SJSA1 (cell line): ENCODE measurements at places on chromosomes 7 and 10. TPM values are rescaled to one million over a fixed set of nuclear protein-coding genes. Genes with fewer than 3 reads are reported as not detected.

Gene GJD4
- 0.13 TPM in 1 of 2 replicates, not detected in the other for total RNA-seq

Gene PNLIPRP2
- total RNA-seq, result not detected in 2 replicates

Gene DUSP5
- 12.9 and 18.9 TPM in 2 replicates for total RNA-seq

Gene SPDYE11
- total RNA-seq, result not detected in 2 replicates

Gene COL26A1
- not detected in 2 replicates for total RNA-seq

GRCh38 chr7:114409750-114410149 lies 4.9 kb upstream of the FOXP2 start:
- DNase-seq, result no peak
- no peaks in the 10 kb centered on the region for H3K4me1 ChIP-seq
- H3K27ac ChIP-seq, result no peak overlapping the region
- H3K4me3 ChIP-seq, result no peak overlapping the region
- H3K36me3 ChIP-seq, result no peaks in the 10 kb centered on the region
- H3K27me3 ChIP-seq, result no peaks in the 10 kb centered on the region

- H3K4me1 ChIP-seq, result no peaks in the 10 kb centered on the region
- no peaks in the 10 kb centered on the region for H3K36me3 ChIP-seq
- no peak overlapping the region for H3K4me3 ChIP-seq
- peaks cover 2% of the 10 kb centered on the region; the same call in 1 of the 2 replicates for H3K27me3 ChIP-seq
Measured at GRCh38 chr7:132246591-132246990, 329.7 kb downstream of the PLXNA4 start.

- peaks cover 36% of the 10 kb centered on the region for H3K36me3 ChIP-seq
- DNase-seq, result peak; percentile 22
- no peak overlapping the region for H3K27ac ChIP-seq
- no peaks in the 10 kb centered on the region for H3K27me3 ChIP-seq
- H3K4me1 ChIP-seq, result peaks cover 13% of the 10 kb centered on the region
Measured at GRCh38 chr10:73857446-73857845, 16.9 kb downstream of the CAMK2G start.

DNA sequence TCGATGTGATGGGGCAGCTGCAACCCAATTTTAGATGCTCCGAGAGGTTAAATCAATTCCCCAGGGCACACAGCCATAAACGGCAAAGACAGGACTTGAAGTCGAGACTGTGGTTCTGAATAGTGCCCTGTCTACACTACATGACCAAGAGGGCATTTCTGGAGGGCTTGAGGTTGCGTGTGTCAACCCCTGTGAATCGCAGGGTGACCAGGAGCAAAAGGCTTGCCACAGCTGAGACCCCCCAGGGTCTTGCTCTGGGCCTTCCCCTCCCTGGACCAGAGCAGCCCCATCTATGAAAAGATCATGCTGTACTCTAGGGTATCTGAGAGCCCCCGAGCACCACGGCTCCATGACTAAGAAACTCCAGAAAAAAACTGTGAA lies 26.8 kb upstream of the RASGEF1A start:
- H3K4me1 ChIP-seq, result no peaks in the 10 kb centered on the region
- H3K27me3 ChIP-seq, result peaks cover 4% of the 10 kb centered on the region
- no peak overlapping the region for H3K4me3 ChIP-seq

GRCh38 chr7:5673125-5673524 lies 108.3 kb downstream of the RNF216 start:
- peaks cover 10% of the 10 kb centered on the region for H3K4me1 ChIP-seq
- H3K27me3 ChIP-seq, result no peaks in the 10 kb centered on the region
- peaks cover 38% of the 10 kb centered on the region for H3K36me3 ChIP-seq
- no peak overlapping the region for H3K27ac ChIP-seq
- H3K4me3 ChIP-seq, result no peak overlapping the region
- no peak for DNase-seq

DNA sequence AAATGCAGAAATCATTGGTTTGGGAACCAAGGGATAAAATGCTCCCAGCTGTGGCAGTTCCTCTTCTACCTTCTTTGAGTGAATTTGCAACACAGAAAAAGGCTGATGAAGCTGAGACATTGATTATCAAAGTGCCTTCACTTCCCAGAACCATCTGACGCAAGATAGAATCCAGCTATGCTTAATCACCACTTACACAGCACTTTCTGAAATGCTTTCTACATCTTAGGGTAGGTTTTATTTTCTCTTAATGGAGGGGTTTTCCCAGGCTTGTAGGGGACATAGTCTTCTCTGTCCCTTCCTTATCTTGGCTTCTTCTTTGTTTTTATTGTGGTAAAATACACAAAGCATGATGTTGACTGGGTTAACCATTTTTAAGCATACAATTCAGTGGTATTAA lies 332.6 kb upstream of the ZNF32 start:
- no peaks in the 10 kb centered on the region for H3K27me3 ChIP-seq
- H3K36me3 ChIP-seq, result no peaks in the 10 kb centered on the region
- no peak overlapping the region for H3K4me3 ChIP-seq
- no peak overlapping the region for H3K27ac ChIP-seq

GRCh38 chr10:127534496-127534895 lies 14.6 kb upstream of the NPS start:
- no peaks in the 10 kb centered on the region for H3K36me3 ChIP-seq
- H3K4me3 ChIP-seq, result no peak overlapping the region
- no peaks in the 10 kb centered on the region for H3K27me3 ChIP-seq
- no peak for DNase-seq
- H3K4me1 ChIP-seq, result no peaks in the 10 kb centered on the region

DNA sequence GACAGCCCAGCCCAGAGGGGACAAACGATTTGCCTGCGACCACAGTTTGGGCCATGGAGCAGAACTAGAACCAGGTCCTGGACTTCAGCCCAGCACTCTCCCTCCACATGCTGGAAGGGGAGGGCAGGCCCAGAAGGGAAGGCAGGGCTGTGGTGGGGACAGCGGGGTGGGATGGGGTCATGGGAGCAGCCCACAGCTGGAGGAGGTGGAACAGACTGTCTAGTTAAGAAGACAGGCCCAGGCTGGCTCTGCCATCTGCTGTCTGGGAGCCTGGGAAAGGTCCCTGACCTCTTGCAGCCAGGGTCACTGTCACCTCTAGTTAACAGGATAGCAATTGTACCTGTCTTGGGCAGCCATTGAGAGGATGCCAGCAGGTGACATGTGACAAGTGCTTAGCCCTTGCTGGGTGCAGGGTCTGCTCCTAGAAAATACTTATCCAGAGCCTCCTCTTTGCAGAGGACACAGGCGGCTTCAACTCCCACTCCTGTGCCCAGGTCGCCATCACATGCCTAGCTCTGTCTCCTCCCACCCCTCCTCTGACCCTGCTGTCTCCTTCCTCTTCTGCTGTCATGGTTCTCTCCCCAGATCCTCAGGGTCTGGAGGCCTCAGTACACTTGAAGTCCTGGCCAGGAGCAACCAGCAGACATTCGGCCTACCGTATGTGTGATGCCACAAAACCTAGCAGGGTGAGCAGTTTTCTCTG lies 37.0 kb upstream of the CHST15 start:
- no peaks in the 10 kb centered on the region for H3K36me3 ChIP-seq
- DNase-seq, result no peak
- H3K4me1 ChIP-seq, result no peaks in the 10 kb centered on the region
- H3K27me3 ChIP-seq, result no peaks in the 10 kb centered on the region

- no peaks in the 10 kb centered on the region for H3K27me3 ChIP-seq
- H3K27ac ChIP-seq, result no peak overlapping the region
- H3K4me3 ChIP-seq, result no peak overlapping the region
- no peak for DNase-seq
- peaks cover 65% of the 10 kb centered on the region for H3K36me3 ChIP-seq
- H3K4me1 ChIP-seq, result peaks cover 51% of the 10 kb centered on the region
Measured at GRCh38 chr10:43402880-43403452, 6.0 kb downstream of the HNRNPF start.

DNA sequence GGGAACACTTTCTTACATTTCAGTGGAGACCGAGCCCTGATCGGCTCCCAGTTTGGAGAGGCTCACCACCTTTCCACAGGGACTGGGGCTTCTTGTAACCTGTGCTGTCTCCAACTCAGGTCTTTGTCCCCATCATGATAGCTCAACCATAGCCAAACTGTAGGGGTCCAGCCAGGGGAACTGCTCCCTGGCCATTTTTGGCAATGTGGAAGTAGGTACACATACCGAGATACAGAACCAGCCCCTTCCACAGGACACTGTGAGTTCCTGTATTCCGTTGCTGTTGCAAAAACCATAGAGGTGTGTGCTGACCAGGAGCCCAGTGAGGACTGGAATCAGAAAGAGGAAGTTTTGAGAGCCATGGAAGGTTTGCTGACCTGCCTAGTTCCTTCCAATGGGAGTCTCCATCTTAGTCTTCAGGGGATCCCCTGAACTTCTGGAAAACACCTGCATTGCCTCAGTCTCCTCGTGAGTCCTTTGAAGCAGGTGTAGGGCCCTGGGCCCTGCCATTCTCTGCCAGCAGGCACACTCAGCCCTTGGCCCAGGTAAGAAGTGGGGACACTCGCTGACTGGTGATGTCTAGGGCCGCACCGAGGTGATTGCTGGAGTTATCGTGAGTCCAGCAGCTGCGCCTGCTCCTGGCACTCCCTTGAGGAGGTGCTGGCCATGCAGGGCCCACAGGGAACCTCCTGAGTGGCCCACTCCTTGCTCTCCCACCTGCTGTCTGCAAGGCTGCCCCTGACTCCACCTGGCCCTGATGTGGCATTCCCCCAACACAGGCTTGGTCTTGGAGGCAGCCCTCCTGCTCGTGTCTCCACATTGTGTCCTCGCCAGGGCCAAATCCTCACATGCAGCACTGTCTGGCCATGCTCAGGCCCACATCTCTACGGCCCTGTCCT lies 11.2 kb downstream of the WDFY4 start:
- no peaks in the 10 kb centered on the region for H3K36me3 ChIP-seq
- H3K4me1 ChIP-seq, result no peaks in the 10 kb centered on the region
- H3K27me3 ChIP-seq, result no peaks in the 10 kb centered on the region
- H3K4me3 ChIP-seq, result no peak overlapping the region
- peak; percentile 32 for DNase-seq
- H3K27ac ChIP-seq, result no peak overlapping the region

GRCh38 chr7:138164804-138165203 lies 88.5 kb downstream of the AKR1D1 start:
- peaks cover 11% of the 10 kb centered on the region for H3K4me1 ChIP-seq
- H3K4me3 ChIP-seq, result no peak overlapping the region
- no peak for DNase-seq
- H3K27me3 ChIP-seq, result no peaks in the 10 kb centered on the region
- no peak overlapping the region for H3K27ac ChIP-seq
- no peaks in the 10 kb centered on the region for H3K36me3 ChIP-seq

GRCh38 chr7:67105377-67105776 lies 108.7 kb downstream of the TYW1 start:
- no peaks in the 10 kb centered on the region for H3K36me3 ChIP-seq
- no peak for DNase-seq
- no peak overlapping the region for H3K27ac ChIP-seq
- no peaks in the 10 kb centered on the region for H3K27me3 ChIP-seq
- no peak overlapping the region for H3K4me3 ChIP-seq
- H3K4me1 ChIP-seq, result no peaks in the 10 kb centered on the region

DNA sequence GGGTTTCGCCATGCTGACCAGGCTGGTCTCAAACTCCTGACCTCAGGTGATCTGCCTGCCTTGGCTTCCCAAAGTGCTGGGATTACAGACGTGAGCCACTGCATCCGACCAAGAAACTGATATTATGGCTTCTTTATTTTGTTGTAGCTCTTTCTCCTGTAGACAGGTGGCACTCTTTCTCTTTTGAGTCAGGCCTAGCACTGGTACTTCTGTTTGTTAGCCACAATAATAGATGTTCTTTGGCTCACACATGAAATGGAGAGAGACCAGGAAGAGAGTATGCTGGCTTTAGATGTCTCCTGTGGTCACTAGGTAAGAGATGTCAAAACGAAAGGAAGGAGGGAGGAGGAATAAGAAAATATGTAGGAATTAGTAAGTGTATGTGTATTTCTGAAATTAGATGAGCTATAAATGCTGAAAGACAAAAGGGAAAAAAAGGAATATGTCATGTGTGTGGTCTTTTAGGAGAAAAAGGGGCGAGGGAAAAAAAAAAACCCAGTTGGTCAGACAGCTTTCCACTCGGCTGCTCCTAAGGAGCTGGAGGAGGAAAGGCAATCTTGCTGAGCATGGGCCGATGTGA lies 78.7 kb downstream of the CLEC2L start:
- H3K4me1 ChIP-seq, result no peaks in the 10 kb centered on the region
- DNase-seq, result no peak
- no peaks in the 10 kb centered on the region for H3K27me3 ChIP-seq
- no peak overlapping the region for H3K4me3 ChIP-seq

GRCh38 chr7:95534796-95535195 lies 49.1 kb downstream of the ASB4 start:
- no peak overlapping the region for H3K27ac ChIP-seq
- no peaks in the 10 kb centered on the region for H3K36me3 ChIP-seq
- peaks cover 9% of the 10 kb centered on the region; the same call in 1 of the 2 replicates for H3K27me3 ChIP-seq
- H3K4me3 ChIP-seq, result no peak overlapping the region

- no peak overlapping the region for H3K27ac ChIP-seq
- peaks cover 8% of the 10 kb centered on the region; the same call in 1 of the 2 replicates for H3K4me1 ChIP-seq
- H3K27me3 ChIP-seq, result no peaks in the 10 kb centered on the region
- H3K4me3 ChIP-seq, result no peak overlapping the region
- DNase-seq, result peak; percentile 9
Measured at GRCh38 chr10:63767138-63767801, 246.1 kb downstream of the REEP3 start.

DNA sequence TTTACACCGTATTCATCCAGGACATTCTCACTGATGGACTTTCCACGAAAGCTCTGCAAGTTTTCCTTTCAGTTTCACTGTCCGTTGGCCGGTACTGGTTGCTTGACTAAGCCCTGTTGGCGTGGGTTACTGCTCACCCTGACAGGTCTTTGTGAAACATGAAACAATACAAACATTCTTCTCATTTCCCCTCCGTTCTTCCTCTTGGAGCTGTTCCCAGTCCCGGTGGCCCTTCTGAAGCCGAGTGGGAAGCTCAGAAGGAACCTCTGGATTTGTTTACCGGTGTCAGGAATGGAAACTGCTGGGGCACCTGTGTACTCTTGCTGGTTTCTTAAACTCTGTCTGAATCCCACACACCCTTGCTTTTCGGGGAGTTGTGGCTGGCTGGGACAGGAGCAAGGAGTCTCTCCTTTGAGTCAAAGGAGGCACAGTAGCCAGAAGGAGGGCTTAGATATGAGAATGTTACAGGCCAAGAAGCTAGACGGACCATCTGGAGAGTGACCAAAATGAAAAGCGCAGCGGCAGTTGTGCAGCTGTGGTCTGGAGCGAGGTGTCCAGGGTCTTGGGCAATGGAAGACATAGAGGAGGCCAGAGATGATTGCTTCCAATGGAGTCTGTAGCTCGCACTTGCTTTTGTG lies 45.7 kb downstream of the LYZL2 start:
- H3K27me3 ChIP-seq, result no peaks in the 10 kb centered on the region
- peak overlapping the region; percentile 28 for H3K4me3 ChIP-seq
- no peaks in the 10 kb centered on the region for H3K4me1 ChIP-seq
- H3K27ac ChIP-seq, result 0 out of 2 replicates have a peak overlapping the region, but pooled peaks have one; percentile 3

DNA sequence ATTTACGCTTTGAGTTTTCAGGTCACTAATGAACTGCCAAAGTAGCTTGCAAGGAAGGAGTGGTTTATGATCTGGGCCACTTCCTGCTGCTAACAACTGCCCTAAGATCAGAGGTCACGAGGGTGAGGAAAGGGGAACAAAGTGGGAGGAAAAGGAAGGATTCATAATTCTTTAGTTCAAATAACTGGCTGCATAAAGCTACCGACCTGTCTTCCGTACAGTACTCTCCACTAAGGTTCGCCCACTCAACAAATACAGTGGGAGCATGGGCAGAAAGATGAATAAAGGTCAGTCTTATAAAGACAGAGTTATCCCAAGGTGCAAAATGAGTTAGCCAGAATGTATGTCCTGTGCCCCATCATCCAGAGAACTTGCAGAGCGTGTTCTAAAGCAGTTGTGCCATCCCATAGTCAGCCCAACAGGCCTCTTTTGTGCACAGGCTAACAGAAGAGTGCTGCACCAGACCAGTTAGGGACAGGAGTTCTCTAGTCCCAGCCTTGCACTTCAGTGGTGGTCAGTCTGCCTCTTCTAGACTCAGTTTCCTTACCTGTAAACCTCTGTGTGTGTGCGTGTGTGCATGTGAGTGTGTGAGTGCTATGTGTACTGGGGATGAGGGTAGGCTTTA lies 65.9 kb downstream of the CREB3L2 start:
- no peak overlapping the region for H3K27ac ChIP-seq
- H3K36me3 ChIP-seq, result no peaks in the 10 kb centered on the region
- peaks cover 33% of the 10 kb centered on the region for H3K4me1 ChIP-seq
